GM19239 (cell line): ENCODE measurements at places on chromosomes 6 and 20.

GRCh38 chr6:30219244-30219643 is 6.0 kb upstream of the TRIM26 start:
- no peak for DNase-seq

- no peak for DNase-seq
Observed at GRCh38 chr6:110609101-110609500, 132.7 kb upstream of the SLC22A16 start.

DNA sequence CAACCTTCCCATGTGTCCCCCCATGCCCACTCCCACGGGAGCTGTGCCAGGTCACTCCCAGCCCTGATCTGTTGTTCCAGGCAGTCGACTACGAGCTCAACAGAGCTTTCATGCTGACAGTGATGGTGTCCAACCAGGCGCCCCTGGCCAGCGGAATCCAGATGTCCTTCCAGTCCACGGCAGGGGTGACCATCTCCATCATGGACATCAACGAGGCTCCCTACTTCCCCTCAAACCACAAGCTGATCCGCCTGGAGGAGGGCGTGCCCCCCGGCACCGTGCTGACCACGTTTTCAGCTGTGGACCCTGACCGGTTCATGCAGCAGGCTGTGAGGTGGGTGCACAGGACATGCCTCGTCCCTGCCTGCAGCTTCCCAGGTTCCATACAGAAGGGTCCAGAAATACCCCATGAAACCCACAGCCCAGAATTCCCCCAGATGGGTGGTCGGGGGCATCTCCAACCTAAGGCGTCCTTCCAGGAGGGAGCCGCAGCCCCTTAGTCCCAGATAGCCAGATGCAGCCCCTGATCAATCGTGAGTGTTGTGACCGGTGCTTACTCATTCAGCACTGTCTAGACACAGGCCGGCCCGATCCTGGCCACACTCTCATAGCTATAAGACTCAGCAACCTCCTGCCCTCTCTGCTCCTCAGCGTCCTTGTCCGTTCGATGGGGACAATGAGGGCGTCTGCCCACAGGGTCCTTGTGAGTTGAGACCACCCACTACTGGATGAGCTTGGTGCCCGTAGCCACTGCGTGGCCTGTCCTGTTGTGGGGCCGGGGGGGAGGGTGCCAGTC is 142.1 kb downstream of the TAF4 start:
- DNase-seq: no peak

GRCh38 chr6:38459291-38459690 is 180.4 kb downstream of the BTBD9 start:
- DNase-seq: no peak

DNA sequence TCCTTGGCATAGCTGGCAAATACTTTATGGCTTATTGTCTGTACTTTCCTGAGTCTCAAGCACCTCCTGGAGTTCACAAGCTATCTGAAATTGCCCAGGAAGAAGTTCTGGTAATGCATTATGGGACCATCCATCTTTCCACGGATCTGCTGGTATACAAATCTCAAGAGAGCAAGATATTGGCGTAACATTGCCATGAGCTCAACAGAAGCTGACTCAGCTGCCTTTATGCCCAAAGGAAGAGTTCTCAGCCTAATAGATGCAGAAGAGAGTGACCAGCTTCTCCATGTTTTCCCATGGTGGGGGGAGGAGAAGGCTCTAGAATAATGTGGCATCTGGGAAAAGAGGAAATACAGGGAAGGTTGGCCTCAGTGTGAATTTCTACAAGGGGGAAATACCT is 78.7 kb downstream of the UST start:
- no peak for DNase-seq

DNA sequence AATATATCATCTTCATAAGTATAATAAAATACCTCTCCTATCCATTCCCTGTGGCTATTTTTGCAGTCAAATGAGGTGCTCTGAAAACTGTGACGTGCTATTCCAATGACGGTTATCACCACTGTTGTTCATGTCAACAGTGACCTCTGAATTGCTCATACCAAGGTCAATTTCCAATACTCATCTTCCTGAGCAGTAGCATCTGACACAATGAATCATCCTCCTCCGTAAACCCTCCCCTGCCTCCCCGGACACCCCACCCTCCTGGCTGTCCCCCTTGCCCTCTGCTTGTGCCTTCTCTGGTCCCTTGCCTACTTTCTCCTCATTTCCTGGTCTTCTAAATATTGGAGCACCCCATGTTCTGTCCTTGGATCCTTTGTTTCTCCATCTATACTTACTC is 77.7 kb upstream of the SLC22A23 start:
- DNase-seq: no peak
